ENCODE measurements at places on chromosomes 4 and X. TPM values are rescaled to one million over a fixed set of nuclear protein-coding genes. Genes with fewer than 3 reads are reported as not detected.

DNA sequence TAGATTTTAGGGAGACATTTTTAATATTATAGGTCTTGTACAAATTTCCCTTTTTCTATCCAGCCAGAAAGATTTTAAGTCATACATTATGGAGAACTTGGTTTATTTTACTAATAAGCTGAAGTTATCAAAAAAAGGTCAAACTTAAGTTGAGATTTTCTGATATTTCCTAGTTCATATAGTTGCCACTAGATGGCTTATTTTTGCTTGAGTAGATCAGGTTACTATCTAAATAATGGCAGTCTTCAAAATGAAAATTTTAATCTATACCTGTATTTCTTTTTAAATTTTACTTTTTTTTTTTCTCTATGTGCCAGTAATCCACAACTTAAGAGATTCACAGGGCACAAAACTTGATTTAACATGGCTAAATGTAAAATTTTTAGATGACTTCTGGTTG, 52.3 kb downstream of the USP9X start:
- no peak overlapping the region for H3K27ac ChIP-seq
- no peak overlapping the region for H3K4me3 ChIP-seq
- H3K36me3 ChIP-seq, result peaks cover 8% of the 10 kb centered on the region
- H3K27me3 ChIP-seq, result peaks cover 9% of the 10 kb centered on the region
- DNase-seq, result no peak
- H3K4me1 ChIP-seq, result no peaks in the 10 kb centered on the region

Gene USP53
- polyA plus RNA-seq, result 21.1 TPM

DNA sequence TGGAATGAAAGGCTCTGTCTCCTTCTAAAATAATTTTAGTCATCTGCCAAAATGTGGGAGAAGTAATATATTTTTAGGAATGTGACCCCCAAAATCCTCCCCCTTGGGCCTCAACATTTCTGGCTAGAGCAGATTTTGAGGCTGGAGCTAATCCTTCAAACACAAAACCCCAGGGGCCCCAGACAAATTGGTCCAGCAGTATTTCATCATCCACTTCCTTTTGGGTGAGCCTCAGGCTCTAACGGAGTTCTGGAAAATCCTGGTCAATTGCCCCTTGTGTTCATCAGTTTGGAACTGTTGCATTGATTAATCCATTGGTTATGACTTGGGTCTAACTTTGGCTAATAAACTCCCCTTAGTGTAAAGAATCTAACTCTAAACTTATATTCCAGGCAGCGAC, 67.4 kb upstream of the PCDH19 start:
- H3K36me3 ChIP-seq, result no peaks in the 10 kb centered on the region
- peaks cover 23% of the 10 kb centered on the region for H3K27me3 ChIP-seq

DNA sequence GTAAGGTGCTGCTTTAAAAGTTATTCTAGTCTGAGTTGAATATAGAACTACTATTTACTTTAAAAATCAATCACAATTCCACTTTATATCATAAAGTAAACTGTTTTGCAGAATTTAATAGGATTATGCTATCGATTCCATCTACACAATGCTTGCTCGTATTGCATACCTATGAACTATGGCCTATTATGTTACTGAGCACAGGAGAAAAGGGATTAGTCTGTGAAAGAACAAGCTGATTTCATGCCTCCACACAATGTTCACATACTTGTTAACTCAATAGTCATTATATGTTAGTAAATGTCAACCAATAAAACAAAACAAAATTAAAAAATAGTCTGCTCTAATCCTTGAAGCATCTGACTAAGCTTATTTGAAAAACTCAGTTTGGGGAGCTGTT, 223.6 kb downstream of the PCDH10 start:
- no peak overlapping the region for H3K4me3 ChIP-seq
- H3K4me1 ChIP-seq, result no peaks in the 10 kb centered on the region
- H3K27ac ChIP-seq, result no peak overlapping the region
- no peak for DNase-seq

GRCh38 chr4:72969976-72970375, 99.5 kb downstream of the COX18 start:
- H3K27me3 ChIP-seq, result no peaks in the 10 kb centered on the region
- peak; percentile 72 for DNase-seq
- H3K4me1 ChIP-seq, result no peaks in the 10 kb centered on the region
- no peak overlapping the region for H3K27ac ChIP-seq
- H3K36me3 ChIP-seq, result no peaks in the 10 kb centered on the region
- H3K4me3 ChIP-seq, result no peak overlapping the region

- no peak overlapping the region for H3K4me3 ChIP-seq
- no peak for DNase-seq
- H3K27ac ChIP-seq, result no peak overlapping the region
- no peaks in the 10 kb centered on the region for H3K27me3 ChIP-seq
- no peaks in the 10 kb centered on the region for H3K36me3 ChIP-seq
Observed at GRCh38 chrX:30693999-30694650, 40.9 kb downstream of the GK start.

- peaks cover 7% of the 10 kb centered on the region for H3K4me1 ChIP-seq
- H3K36me3 ChIP-seq, result no peaks in the 10 kb centered on the region
- DNase-seq, result no peak
- H3K27ac ChIP-seq, result no peak overlapping the region
Observed at GRCh38 chr4:53647547-53647946, 56.3 kb upstream of the LNX1 start.

DNA sequence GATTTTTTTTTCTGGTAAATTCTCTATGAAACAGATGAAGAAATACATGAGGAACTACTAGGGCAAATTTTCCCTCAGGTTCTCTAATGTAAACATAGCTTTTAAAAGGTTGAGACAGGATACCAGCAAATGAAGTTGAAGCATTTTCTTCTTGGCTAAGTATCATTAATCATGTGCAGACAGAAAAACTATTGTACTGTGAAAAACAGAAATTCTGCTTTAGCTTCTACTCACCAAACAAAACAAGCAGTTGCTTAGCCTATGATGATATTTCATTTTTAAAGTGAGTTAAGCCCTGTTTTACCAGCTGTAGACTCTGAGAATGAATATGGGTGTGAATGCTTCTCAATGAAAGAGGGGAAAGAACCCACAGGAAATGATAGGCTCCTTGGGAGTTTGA, 358.9 kb downstream of the TRAM1L1 start:
- no peaks in the 10 kb centered on the region for H3K27me3 ChIP-seq
- no peak overlapping the region for H3K4me3 ChIP-seq
- no peak for DNase-seq
- H3K36me3 ChIP-seq, result no peaks in the 10 kb centered on the region
- no peaks in the 10 kb centered on the region for H3K4me1 ChIP-seq
- H3K27ac ChIP-seq, result no peak overlapping the region

DNA sequence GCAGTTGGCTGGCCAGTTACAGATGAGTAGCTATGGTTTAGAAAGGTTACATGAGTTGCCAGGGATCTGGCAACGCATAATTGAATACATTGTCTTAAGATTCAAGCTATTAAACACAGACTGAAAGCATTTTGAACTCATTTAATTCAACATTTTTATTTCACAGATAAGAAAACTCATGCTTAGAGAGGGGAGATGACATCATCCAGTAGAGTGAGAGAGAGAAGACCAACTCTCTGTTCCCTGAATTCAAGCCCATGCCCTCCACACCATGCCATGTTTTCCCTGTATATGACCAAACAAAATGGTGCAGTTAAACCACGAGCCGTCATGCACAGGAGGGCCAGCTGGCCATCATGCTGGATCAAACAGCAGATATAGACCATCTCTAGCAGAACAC, 22.6 kb downstream of the SNCA start:
- no peaks in the 10 kb centered on the region for H3K27me3 ChIP-seq
- no peak for DNase-seq
- no peaks in the 10 kb centered on the region for H3K4me1 ChIP-seq
- H3K4me3 ChIP-seq, result no peak overlapping the region

Gene SPATA18
- polyA plus RNA-seq, result 6.6 TPM

DNA sequence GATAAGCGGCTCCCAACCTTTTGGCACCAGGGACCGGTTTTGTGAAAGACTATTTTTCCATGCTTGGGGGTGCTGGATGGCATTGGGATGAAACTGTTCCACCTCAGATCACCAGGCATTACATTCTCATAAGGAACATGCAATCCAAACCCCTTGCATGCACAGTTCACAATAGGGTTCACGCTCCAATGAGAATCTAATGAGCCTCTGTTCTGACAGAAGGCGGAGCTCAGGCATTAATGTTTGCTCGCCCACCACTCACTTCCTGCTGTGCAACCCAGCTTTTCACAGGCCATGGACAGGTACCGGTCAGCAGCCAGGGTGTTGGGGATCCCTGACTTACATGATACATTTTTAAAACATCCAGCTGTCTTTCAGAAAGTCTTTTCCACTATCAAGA, 187.3 kb downstream of the SLC39A8 start:
- H3K27me3 ChIP-seq, result no peaks in the 10 kb centered on the region
- no peak overlapping the region for H3K4me3 ChIP-seq
- DNase-seq, result no peak

Measured in lung (tissue), 17 donors.